ENCODE measurements at places on chromosomes 13 and 19.
A peak's percentile ranks its signal among the peaks of the same experiment; 100 is the strongest.

DNA sequence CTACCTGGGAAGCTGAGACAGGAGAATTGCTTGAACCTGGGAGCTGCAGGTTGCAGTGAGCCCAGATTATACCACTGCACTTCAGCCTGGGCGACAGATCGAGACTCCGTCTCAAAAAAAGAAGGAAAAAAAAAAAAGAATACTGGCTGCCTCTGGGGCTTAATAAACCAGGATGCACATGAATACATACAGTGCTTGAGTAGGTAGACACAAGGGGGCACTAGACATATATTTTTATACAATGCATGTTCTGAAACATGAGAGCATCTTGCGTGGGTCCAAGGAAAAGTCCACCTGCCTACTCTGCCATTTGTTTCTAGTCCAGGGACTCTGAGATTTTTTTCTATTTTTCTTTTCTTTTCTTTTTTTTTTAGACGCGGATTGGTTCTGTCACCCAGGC, 31.2 kb downstream of the KEAP1 start:
- DNase-seq, result no peak

GRCh38 chr19:55096061-55096701, 20.5 kb downstream of the EPS8L1 start:
- DNase-seq, result no peak

GRCh38 chr19:2478278-2478755, 2.4 kb downstream of the GADD45B start:
- DNase-seq, result peak; percentile 54

- DNase-seq, result no peak
These were observed 1.9 kb downstream of the ZNF493 start for GRCh38 chr19:21398851-21399250.

DNA sequence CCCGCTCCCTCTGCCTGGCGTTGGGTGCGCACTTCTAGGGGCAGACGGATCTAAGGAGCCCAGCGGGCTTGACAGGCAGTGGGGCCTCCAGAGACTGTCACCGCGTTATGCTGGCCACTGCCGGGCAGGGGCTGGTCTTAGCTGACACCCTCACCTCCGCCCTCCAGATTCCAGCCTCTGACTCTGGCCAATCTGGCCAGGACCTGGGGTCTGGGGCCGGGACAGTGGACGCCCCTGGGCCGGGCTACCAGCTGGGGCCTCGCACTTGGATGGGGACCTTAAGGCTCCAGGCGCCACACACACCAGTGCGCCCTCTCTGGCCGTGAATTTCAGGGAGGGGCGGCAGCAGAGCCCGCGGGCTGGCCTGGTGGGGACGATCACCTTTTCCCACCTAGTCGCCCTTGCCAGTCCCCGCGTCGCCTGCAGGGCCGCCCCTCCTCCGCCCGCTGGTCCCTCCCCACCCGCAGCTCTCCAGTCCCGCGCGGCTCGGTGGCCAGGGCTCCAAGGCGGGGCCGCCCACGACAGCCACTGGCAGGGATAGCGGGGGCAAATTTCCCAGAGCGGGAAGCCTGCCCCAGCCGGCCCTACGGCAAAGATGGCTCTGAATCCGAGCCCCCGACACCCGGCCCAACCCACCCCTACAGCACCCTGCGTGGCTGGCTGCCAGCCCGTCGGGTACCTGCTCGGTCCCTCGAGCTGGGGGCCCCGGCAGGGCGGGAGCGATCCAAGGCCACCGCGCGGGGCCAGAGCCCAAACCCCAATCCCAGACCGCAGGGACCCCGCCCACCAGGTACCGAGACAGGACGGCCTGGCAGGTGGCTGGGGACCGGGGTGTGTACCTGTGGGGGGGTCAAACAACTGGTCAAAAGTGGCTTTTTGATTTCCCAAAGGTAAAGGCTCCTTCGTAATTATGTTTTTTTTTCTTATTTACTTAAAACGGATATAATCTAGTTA, 6.1 kb upstream of the ZNF98 start:
- no peak for DNase-seq
